ENCODE measurements at places on chromosomes 3 and 15.

GRCh38 chr3:16186086-16186485, 11.6 kb downstream of the GALNT15 start:
- DNase-seq, result no peak

DNA sequence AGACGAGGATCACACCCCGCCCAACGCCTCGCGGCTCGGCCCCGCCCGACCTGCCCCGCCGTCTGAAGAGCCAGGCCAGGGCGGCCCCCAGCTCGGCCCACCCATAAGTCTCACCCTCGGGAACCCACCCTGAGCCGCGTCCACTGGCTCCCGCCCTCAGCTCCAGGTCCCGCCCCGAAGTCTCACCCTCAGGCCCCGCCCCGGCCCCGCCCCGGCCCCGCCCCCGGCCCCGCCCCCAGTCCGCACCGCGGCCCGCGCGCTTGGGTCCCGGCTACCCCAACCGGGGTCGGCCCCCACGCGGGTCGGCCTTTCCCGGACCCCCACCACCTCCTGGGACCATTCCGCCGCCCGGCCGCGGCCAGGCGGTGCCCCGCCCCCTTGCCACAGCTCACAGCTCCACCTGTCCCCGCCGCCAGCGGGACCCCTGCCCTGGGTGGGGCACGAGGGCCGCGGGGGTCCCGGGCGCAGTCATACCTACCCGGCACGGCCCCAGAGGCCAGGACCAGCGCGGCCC, 489 bp downstream of the CSPG5 start:
- DNase-seq, result no peak

DNA sequence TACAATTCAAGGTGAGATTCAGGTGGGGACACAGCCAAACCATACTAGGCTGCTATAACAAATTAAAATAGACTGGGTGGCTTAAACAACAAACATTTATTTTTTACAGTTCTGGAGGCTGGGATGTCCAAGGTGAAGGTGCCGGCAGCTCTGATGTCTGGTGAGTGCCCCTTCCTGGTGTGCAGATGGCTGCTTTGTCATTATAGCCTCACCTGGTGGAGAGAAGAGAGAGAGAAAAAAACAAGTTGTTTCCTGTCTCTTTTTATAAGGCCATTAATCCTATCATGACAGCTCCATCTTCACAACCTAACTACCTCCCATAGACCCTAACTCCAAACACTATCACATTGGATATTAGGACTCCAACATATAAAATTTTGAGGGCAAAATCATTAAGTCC, 279.7 kb downstream of the ZIC1 start:
- no peak for DNase-seq

DNA sequence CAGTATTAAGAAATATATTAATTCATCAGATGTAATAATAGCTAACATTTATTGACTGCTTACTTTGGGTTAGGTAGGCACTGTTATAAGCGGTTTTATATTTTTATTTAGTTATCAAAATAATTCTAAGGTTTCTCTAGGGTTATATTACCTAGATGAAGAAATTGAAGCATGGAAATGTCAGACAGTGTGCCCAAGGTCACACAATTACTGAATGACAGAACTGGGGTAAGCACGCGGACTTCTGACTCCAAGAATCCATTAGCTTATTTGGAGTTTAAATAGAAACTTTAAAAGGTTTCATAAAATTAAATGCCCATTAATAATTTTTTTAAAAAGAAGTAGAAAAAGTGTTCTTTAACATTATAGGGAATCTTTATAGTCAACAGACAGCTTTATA, 74.3 kb downstream of the CALML4 start:
- DNase-seq, result no peak

DNA sequence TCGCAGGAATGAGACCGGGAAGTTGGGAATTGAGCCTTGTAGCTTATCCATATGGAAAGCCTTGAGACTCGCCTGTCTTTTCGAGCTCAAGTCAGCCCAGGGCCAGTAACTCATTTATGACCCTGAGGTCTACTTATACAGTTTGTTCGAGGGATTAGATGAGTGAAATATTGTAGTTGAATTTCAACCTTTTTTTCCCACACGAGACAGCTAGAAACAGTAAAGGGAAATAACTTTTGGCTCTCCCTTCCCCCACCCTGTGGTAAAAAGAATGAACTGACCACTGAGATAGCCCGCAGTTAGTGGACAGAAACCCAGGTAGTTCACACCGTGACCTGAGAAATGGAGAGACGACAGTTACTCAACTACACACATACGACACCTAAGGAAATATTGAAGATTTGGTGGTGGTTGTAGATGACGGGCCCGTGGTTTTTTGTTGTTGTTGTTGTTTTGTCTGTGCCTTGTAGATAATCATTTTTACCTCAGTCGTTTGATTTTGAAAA, 841 bp downstream of the EIF3J start:
- no peak for DNase-seq

DNA sequence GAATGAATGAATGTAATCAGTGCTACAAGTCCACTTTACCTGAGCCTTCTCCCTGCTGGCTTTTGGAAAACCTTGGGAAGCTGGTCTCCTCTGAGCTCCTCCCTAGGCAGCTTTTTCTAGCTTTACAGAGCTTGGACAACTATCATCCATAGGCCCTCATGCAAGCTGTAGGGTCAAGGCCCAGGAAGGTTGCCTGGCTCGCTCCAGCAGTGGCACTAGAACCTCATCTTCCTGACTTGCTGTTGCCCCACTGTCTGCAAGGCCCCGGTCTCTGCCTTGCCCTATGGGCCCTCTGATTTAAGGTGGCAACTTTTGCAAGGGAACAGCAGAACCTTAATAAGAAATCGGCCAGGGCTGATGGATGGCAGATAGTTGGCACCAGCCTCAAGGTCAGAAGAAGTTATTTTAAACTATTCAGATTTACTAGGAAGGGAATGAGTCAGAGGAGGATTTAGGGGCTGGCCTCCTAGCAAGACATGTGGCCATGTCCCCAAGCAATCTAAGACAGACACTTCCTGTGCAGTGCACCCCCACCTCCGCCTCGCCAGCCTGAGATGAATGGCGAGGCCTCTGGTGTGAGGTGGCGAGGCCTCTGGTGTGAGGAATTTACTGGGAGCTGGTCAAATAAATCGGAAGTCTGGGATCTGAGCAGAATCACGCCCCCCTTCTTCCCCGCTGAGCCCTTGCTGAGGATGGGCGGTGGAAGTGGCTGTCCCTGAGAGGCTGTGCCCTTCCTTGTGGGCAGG, 180.8 kb downstream of the MEGF11 start:
- no peak for DNase-seq

DNA sequence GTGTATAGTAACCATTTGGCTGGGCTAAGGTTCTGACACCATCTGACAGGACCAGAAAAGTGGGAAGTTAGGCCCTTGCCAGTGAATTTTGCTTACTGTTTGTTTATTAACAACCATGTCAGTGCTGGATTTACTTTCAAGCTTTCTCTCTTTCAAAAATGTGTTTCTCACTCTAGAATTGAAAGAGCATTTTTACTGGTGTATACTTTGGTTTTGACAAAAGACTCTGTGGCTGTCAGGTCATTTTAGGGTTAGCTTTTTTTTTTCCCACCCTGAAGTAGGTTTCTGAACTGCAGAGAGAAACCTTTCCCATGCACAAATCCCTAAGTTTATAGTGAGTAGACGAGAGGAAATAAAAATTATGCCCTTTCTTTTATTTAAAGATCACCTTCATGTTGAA, 230.0 kb upstream of the TBC1D5 start:
- DNase-seq, result no peak

DNA sequence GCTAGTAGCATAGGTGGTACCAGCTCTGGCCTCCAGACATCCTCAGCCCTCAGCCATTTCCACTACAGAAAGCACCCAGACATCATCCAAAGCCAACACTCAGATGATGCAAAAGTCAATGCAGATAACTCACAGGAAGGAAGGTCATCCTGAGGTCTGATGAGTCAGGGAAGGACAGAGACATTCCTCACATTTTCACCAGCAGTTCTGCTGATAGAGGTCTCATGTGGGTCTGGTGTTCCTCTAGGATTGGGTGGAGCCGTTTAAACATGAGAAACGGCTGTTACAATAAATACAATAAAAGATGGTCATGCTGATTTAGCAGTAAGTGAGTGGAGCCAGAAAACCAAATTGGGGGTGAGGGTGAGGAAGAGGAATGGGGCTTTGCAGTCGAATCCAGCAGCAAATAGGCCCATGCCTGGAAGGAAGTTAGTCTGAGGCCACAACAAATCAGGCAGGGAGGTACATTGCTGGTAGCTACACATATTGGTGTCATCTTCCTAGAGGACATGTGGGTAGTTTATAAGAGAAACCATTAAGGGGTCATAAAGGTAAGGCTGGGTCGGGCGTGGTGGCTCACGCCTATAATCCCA, 33.3 kb upstream of the FLNB start:
- peak; percentile 90 for DNase-seq

GRCh38 chr15:96088650-96089049, 241.8 kb upstream of the NR2F2 start:
- no peak for DNase-seq

- DNase-seq, result no peak
Measured at GRCh38 chr15:100439514-100439913, 89.2 kb downstream of the CERS3 start.
